Stimulated activated naive CD4-positive, alpha-beta T cell treated with Interleukin-2 at 50 U/mL for 16 hours (primary cell): ENCODE measurements at places on chromosomes 6 and 20.
A peak's percentile ranks its signal among the peaks of the same experiment; 100 is the strongest.

- DNase-seq = no peak
Observed at GRCh38 chr6:144090384-144090783, 5.0 kb downstream of the SF3B5 start.

GRCh38 chr6:77055711-77056110 is 407.6 kb downstream of the HTR1B start:
- no peak for DNase-seq

DNA sequence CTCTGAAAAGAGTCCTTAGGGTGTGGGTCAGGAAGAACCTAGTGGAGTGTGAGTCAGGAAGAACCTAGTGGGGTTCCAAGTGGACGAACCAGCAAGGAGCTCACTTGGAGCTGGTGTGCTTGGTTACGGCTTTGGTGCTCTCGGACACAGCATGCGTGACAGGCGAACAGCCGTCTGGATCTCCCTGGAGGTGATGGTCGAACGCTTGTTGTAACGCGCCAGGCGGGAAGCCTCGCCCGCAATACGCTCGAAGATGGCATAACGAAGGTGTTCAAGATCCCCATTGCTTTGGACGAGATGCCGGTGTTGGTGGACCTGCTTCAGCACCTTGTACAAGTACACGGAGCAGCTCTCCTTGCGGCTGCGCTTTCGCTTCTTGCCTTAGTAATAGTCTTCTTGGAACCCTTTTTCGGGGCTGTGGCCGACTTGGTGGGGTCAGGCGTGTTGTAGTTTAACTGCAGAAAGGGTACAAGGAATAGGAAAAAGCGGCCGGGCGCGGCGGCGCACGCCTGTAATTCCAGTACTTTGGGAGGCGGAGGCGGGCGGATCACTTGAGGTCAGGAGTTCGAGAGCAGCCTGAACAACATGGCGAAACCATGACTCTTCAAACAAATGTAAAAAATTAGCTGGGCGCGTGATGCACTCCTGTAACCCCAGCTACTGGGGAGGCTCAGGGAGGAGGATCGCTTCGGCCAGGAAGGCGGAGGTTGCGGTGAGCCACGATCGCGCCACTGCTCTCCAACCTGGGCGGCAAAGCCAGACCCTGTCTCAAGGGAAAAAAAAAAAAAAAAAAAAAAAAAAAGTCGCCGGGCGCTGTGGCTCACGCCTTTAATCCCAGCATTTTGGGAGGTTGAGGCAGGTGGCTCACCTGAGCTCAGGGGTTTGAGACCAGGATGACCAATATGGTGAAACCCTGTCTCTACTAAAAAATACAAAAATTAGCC is 48.0 kb downstream of the OR2B2 start:
- DNase-seq = no peak

GRCh38 chr20:61633004-61633403 is 380.9 kb downstream of the CDH4 start:
- DNase-seq = no peak

GRCh38 chr6:18206591-18206990 is 51.4 kb downstream of the KDM1B start:
- DNase-seq = no peak

DNA sequence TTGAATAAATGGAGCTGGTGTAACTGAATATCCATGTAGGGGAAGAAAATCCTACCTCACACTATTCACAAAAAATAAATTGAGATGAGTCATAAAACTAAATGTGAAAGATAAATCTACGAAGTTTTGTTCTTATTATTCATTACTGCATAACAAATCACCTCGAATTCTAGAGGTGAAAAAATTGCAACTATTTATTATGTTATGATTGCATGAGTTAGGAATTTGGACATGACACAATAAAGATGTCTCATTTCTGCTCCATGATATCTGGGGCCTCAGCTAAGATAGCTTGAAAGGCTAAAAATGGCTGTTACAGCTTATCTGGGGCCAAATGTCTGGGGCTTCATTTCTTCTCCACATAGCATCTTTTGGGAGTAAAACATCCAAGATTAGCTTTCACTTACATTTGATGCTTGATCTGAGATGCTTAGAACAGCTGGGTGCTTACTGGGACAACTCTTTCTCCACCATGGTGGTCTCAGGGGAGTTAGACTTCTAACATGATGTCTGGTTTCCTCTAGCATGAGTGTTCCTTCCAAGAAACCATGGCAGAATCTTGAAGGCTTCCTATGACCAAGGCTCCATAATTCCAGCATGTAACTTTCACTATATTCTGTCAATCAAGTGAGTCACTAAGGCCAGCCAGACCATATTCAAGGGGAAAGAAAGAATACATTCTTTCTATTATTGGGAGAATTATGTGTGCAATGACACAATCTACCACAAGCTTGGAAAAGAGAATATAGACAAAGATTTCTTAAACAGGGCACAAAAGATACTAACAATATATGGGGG is 30.1 kb downstream of the OR2B6 start:
- no peak for DNase-seq

DNA sequence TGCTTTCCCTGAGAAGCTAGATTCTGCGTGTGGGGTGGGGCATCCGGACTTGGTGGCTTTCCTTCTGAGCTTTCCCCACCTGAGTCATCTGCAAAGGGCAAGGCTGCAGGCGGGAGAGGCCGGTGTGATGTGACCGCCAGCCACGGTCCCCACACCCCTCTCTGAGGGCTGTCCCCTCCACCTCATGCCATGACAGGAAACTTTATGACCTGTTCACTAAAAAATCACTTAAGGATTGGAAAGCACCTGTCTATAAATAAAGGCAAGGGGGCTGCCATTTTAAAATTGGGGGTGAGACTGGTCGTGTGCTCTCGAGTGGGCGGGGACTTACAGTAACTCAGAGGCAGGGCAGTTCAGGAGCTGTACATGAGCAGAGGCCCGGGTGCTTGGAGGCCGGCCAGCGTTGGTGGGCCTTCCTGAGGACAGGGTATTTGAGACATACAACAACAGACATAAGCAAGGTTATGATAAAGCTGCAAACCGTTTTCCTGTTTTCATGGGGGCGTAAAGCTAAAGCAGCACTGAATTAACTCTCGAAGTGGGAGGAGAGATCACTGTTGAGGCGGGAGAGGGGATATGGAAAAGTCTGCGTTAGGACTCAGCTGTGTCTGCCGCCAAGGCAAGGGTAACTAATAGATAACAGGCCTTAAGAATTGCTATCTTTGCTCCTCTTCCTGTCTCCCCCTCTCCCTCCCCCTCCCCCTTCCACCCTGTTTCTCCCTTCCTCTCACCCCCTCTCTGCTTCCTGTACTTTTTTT is 16.1 kb upstream of the SERPINB1 start:
- DNase-seq = peak; percentile 81

DNA sequence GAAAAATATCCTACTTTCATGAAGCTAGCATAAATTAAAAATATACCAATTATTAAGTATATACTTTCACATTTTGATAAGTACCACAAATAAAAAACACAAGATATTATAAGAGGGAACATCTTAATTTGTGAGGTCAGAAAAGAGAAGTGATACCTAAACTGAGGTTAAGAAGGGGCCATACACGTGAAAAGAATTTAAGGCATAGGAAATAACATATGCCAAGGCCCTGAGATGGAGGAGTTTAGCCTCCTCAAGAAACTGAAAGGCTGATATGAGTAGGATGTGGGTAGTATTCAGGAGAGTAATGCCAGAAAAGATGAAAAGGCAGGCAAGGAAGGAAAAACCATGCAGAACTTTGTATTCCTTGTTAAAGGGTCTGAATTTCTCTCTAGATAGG is 116.6 kb upstream of the HTR1E start:
- no peak for DNase-seq

- no peak for DNase-seq
Observed at GRCh38 chr6:54072635-54073313, 38.5 kb upstream of the MLIP start.

DNA sequence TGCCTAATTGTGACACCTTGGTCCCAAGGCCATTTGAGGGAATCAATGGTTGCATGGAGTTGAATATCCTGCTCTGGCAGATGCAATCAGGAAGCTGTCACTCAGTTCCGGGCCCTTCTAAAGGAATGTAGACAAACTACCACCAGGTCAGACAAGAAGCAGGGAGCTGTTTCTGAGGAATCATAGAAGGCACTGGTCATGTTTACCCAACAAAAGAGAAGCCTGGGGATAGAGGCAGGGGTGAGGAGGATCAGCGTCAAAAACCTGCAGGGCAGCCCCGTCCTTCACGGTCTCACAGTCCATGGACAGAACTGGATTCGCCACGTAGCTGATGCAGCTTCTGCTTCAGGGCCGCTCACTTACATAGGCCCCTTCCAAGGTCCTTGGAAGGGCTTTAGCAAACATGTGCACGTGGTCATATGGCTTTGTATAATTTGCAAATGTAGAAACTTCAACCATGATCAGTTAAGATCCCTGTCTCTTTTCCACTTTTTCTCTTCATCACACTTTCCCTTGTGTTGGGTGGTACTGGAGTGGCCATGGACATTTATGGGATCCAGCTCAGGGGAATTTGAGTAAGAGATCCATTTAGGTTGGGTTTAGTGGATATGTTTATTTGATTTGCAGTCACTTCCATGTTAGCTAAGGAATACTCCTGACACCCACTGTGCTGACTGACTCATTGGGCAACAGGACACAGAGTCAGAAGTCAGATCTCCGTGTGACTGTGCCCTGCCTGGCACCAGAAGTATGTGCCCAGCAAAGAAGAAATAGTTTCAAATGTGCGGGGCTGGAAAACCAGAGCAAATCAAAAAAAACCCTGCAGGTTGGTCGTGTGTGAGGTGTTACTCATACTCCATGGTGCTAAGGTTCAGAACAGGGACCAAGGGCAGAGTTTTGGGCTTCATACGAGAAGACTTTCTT is 60.0 kb upstream of the ZFAND3 start:
- no peak for DNase-seq

DNA sequence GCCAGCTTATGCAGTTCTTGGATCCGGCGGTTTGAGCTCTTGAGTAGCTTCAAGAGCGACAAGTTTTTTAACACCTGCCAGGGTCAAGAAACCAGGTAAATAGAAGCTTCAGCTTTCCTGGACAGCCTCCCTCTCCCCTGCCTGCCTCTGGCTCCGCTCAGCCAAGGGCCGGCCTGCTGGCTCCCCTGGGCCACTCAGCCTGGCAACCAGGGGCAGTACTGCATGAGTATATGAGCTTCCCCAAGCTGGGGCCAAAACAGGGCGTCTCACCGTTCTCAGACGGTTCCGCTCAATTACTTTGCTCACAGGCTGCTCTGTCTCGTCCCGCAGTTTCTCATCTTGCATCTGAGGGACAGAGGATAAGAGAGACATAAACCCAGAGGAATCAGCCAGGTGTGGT is 856 bp downstream of the TP53TG5 start:
- DNase-seq = no peak
